ENCODE measurements at places on chromosomes 11 and 22.

DNA sequence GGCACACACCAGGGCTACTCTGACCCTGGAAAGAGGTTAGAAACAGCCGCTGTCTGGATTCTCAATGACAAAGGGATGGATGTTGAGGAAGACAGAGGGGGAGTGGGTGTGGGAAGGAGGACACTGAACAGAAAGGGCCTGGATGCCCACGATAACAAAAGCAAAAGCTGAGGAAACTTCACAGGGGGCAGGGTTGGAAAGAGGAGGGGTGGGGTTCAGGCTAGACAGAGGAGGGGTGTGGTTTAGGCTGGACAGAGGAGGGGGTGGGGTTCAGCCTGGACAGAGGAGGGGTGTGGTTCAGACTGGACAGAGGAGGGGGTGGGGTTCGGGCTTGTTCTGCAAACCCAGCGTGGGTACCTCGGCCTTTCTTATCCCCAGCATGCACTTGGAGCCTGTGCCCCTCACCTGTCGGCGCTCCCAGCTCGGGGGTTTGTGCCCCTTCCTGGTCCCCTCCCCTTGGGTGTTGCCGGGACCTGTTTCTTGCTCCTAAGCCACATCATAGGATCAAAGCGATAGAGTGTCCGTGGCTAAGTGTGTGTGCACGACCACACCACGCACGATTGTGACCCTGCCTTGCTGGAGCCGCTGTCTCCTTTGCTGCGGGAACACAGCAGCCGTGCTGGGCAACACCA is 75.6 kb downstream of the BRD1 start:
- no peak overlapping the region for H3K27ac ChIP-seq
- H3K36me3 ChIP-seq, result no peaks in the 10 kb centered on the region
- no peak for DNase-seq

DNA sequence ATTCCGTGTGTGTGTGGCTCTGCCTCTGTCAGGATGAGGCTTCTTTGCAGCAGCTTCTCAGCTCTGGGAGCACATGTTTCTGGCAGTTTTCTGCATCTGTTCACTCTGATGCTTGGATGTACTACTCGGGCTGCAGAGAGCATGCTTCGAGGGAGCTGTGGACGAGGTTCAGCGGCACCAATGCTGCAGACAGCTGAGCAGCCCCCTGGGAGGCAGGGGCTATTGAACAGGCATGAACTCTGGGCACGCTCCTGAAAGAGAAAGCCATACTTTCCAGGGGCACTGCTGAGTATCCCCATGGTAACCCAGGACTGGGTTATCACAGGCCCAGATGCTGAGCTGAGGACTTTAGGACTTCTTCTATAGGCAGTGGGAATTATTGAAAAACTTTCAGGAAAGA is 33.8 kb downstream of the ADAMTS8 start:
- H3K27ac ChIP-seq, result no peak overlapping the region
- no peak overlapping the region for H3K4me3 ChIP-seq
- H3K27me3 ChIP-seq, result peaks cover 6% of the 10 kb centered on the region
- H3K4me1 ChIP-seq, result no peaks in the 10 kb centered on the region
- DNase-seq, result no peak
- H3K36me3 ChIP-seq, result no peaks in the 10 kb centered on the region

DNA sequence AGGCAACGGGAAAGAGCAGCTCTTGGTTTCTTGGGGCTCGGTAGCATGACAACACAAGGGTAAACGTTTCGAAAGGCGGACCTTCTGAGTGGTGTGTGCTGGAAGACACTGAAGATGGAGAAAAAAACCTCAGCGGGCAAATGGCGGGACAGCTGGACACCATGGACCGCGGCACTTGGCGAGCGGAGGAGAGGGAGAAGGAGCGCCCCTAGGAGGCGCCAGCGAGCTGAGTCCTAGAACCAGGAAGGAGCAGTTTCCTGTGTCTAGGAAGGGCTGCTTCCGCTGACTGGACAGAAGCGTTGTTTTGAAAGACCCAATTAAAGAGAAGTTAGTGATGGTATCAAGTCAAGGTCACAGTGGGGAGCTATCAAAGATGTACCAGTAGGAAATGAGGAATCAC is 44.0 kb upstream of the OPCML start:
- no peak overlapping the region for H3K4me3 ChIP-seq
- H3K36me3 ChIP-seq, result no peaks in the 10 kb centered on the region
- no peaks in the 10 kb centered on the region for H3K4me1 ChIP-seq
- peaks cover 5% of the 10 kb centered on the region for H3K27me3 ChIP-seq
- peak; percentile 10 for DNase-seq
- no peak overlapping the region for H3K27ac ChIP-seq

GRCh38 chr11:122633219-122633829 is 22.2 kb upstream of the UBASH3B start:
- no peaks in the 10 kb centered on the region for H3K36me3 ChIP-seq
- H3K4me1 ChIP-seq, result peaks cover 52% of the 10 kb centered on the region
- no peaks in the 10 kb centered on the region for H3K27me3 ChIP-seq
- DNase-seq, result peak; percentile 38
- no peak overlapping the region for H3K27ac ChIP-seq

- no peak overlapping the region for H3K4me3 ChIP-seq
- H3K36me3 ChIP-seq, result no peaks in the 10 kb centered on the region
- H3K27ac ChIP-seq, result no peak overlapping the region
- DNase-seq, result no peak
Measured at GRCh38 chr11:8384199-8384821, 120.6 kb upstream of the LMO1 start.

Measured in DND-41 (cell line).